ENCODE measurements at places on chromosomes 7 and 10.

DNA sequence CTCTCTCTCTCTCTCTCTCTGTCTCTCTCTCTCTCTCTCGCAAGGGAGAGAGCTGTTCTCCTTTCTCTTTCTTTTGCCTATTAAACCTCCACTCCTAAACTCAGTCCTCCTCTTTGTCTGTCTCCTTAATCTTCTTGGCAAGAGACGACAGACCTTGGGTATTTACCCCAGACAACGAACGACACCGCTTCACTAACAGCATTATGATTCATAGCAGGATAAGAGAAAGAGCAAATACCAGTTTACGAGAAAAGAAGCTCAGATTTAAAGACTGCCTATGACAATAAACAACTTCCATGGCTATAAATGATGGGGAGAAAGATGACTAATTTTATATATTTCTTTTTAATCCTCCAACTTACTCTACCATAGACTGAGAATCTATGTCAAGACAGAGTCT is 1396.5 kb upstream of the CELF2 start:
- no peak for DNase-seq

DNA sequence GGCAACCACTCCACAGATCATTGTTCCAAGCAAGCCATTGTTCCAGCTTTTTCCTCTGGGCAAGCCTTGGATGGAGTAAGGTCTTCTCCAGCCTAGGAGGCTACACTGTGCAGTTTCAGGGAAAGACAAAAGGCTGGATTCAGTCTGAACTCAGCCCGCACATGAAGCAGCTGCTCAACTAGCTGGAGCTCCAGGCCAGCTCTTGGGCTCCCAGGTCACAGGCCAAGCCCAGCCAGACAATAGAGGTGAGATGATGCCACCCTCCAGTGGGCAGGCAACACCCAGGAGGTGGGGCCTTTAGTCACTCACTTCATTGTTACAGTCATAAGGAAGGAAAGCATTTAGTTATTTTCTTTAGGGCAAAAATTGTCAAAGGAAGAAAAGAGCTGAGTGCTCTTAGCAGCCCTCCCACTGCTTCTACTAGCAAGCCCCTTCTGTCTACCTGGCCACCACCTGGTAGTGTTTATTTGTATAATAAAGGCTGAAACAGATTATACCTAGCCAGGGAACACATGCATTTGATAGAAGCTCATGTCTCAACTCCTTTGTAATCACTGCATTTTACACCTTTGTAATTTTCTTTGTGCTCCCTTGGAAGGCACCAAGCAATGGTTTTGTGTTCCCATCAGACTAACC is 253.4 kb downstream of the WDR11 start:
- no peak for DNase-seq

DNA sequence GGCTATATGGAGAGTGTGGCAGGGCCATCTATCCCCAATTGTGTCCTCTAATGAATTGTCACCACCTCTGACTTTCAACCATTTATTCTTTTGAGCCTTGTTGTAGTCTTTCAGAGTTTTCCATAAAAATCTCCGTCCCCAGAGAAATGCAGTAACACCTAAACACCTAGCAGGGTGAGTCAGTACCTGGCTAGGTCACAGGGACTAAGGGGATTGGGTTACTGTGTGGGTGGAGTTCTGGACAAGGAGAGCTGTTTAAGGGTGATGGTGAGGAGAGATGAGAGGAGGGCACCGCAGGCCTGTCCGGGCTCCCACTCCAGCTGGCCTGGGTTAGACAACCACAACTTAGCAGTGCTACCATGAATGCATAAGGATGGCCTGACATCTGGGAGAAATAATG is 186.2 kb upstream of the LYZL1 start:
- no peak for DNase-seq

- DNase-seq: no peak
Observed at GRCh38 chr10:131162211-131162610, 149.3 kb downstream of the TCERG1L start.

GRCh38 chr10:6431186-6431585 is 148.9 kb downstream of the PRKCQ start:
- no peak for DNase-seq

DNA sequence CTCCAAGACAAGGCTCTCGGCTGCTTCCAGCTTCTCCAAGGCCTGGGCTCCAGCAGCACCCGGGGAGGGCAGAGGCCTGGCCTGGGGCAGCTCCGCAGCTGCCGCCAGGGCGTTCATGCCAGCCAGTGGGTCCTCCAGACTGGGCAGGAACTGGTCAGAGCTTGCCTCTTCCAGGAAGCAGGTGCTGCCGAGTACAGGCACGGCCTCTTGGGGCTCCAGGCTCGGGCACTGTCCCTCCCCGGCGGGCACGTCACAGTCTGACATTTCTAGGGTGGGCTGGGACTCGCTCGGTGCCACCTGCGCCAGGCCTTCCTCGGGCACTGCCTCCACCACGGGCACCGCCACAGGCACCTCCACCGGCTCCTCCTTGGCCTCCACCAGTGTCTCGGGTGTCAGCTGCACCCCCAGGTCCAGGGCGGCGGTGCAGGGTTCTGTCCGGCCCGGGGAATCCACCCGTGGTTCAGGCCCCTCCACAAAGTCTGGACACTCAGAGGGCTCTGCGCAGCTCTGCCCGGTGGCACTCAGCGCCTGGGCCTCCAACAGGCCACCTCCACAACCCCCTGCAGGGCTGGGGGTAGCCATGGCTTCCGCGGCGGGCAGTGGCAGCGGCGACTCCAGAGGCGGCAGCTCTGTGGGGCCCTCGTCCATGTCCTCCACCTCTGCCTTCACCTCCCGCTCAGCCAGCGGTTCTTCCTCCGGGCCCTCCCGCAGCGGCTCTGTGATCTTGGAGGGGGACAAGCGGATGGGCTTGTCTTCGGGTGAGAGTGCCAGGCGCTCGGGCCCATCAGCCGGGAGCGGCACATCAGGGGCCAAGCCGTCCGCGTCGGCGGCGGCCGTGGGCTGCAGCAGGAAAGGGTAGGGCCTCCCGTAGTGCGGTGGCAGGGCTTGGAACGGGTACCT is 52.9 kb downstream of the TNRC18 start:
- DNase-seq: no peak

DNA sequence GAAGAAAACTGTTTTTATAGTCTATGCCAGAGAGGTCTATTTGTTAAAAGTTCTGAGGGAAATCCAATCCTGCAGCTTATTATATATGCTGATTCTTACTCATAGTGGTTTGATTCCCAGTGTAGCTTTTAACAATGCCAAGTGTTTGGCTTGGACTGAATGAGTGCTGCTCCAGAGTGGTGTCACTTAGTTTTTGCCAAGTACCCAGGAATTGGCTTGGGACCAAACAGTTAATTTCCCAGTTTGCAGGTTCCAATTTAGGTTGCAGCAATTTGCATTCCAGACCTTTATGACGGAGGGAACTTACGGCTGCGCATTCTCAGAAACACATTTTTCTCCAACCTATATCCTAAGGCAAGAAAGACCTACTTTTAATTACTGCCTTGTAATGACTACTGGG is 32.4 kb downstream of the NSUN6 start:
- DNase-seq: no peak

- no peak for DNase-seq
Observed at GRCh38 chr10:14592026-14592425, 182.7 kb downstream of the FAM107B start.

GRCh38 chr10:17201794-17202116 is 283 bp upstream of the TRDMT1 start:
- DNase-seq: no peak

GRCh38 chr10:120437541-120437940 is 19.5 kb upstream of the PLPP4 start:
- no peak for DNase-seq

DNA sequence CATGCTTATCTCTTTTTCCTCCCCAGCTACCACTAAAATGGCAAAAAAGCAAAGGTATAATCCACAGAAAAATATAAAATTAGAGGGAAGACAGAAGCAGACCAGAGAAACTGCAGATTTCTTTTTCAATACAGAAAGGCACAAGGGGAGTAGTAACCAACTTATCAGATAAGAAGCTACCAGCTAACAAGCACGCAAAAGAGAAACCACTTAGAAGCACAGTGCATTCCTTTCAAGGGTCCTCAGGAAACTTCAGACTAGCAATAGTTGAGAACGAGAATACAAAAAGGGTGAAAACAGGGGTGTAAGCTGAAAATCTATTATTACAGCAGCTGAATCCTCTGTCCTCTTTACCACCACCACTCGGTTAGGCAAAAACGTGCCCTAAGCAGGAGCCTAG is 9.9 kb upstream of the OR2A5 start:
- DNase-seq: no peak

DNA sequence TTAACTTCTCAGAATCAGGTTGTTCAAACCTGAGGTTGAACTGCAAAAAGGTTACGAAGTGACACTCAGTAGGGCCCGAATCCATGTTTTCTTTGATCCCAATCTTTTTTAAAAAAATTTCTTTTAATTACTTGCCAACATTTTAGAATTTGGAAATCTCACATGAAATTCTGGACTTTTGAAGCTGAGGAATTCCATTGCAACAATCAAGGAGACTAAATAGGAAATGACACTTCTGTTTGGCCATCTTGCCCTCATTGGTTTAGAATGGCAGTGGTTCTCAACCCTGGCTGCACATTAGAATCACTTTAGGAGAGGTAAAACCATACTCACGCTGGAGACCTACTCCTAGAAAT is 471 bp upstream of the TOMM7 start:
- DNase-seq: no peak

DNA sequence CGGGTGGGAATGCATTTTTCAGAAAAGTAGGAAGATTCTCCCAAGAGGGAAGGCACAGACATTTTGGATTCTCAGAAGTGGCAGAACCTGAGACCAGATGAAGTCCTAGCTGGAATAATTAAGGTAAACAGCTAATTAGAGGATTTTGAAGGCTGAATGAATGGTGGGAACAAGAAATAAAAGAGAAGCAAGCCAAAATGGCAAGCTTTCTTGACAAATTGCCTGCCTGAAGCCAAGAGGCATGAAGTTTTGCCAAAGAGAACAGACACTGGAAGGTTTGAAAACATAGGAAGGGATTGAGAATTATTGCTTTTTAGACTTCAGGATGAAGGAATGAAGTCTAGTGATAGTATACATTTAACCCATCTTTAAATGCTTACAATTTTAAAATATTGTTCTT is 115.0 kb upstream of the SEM1 start:
- no peak for DNase-seq

DNA sequence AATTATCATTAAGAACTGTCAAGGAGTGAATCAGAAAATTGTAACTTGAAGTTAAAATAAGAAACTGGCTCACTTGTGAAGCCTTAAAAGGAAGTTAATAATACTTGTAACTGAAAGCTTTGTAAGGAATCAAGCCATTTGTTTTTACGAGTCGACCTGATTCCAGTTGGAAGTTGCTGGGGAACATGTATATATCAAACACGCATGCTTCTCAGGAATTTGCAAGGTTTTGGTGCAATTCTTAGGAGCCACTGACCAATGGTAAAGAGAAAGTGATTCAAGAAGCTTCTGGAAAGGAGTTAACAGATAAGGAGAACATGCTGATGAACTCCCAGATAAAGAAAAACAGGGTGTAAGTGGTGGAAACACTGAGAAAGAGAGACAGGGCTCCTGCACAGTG is 56.4 kb downstream of the ETV1 start:
- no peak for DNase-seq

DNA sequence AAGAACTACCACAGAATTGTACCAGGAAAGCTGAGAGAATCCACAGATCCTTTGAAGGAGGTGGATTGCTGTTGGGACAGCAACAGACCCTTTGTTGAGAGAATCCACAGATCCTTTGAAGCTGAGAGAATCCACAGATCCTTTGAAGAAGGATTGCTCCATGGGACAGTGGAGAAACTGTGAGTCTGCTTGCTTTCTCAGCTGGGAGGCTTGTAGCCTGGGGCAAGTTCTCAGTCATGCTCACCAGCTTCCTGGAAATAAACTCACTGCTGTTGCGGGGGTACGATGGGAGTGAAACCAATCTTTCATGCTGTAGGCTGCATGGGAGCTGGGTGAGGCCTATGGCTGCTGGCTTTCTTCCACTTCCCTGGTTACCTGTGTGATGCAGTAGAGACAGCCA is 106.3 kb downstream of the C7orf25 start:
- no peak for DNase-seq

DNA sequence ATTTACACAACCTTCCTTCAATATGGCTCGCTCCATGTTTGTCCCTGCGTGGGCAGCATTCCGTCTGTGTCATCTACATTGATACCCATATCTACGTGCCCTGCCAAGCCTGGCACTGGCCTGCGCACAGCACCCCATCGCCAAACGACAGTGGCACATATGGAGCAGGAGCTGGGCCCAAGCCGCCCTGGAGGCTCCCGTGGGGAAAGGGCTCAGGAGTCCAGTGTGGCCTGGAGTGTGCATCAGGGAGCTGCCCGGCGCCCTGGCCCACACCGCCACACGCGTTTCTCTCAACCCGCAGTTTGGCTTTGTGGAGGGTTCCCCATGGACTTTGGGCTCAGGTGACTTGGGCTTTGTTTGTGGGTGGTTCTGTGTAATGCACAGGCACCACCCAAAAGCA is 273.2 kb downstream of the PTPRN2 start:
- DNase-seq: no peak

All from NCI-H1417 treated with DMSO at 0.1 percent for 48 hours (cell line).